Cardiac muscle cell (in vitro differentiated cells and primary cell): ENCODE measurements at places on chromosomes 5 and 9.

DNA sequence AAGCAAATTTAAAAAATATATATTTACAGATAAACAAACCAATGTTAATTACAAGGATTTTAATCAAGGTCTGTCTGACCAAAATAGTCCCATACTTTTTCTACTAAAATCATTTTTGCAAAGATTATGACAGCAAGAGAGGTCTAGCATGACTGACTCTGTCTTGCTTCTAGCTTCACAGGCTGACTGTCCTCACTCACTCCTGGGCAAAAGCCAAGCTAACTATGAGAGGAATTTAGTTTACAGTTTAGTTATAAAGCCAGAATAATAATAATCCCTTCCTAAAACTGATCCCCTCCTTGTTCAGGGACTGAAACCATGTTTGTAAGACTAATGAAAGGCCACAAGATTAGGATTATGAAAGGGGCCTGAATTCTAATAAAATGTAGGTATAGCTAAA, 45.5 kb upstream of the HMGCS1 start:
- peaks cover 12% of the 10 kb centered on the region for H3K4me1 ChIP-seq
- DNase-seq = no peak
- no peak overlapping the region for H3K4me3 ChIP-seq
- no peak overlapping the region for H3K27ac ChIP-seq

GRCh38 chr9:124813501-124814163, 36.7 kb downstream of the OLFML2A start:
- no peak overlapping the region for H3K4me3 ChIP-seq
- no peaks in the 10 kb centered on the region for H3K36me3 ChIP-seq

- no peaks in the 10 kb centered on the region for H3K36me3 ChIP-seq
- H3K4me1 ChIP-seq = no peaks in the 10 kb centered on the region
- no peak for DNase-seq
- no peak overlapping the region for H3K27ac ChIP-seq
Observed at GRCh38 chr5:3740546-3741373, 145.1 kb downstream of the IRX1 start.

- peaks cover 35% of the 10 kb centered on the region for H3K4me1 ChIP-seq
- DNase-seq = no peak
- no peaks in the 10 kb centered on the region for H3K36me3 ChIP-seq
- H3K27me3 ChIP-seq = no peaks in the 10 kb centered on the region
- H3K27ac ChIP-seq = no peak overlapping the region
Observed at GRCh38 chr5:67090040-67090439, 106.6 kb downstream of the CD180 start.
